T-cell (primary cell): ENCODE measurements at places on chromosomes 12 and 14. TPM values are rescaled to one million over a fixed set of nuclear protein-coding genes. Genes with fewer than 3 reads are reported as not detected.

- no peak for DNase-seq
These were observed 649 bp upstream of the GNPNAT1 start for GRCh38 chr14:52792097-52792415.

DNA sequence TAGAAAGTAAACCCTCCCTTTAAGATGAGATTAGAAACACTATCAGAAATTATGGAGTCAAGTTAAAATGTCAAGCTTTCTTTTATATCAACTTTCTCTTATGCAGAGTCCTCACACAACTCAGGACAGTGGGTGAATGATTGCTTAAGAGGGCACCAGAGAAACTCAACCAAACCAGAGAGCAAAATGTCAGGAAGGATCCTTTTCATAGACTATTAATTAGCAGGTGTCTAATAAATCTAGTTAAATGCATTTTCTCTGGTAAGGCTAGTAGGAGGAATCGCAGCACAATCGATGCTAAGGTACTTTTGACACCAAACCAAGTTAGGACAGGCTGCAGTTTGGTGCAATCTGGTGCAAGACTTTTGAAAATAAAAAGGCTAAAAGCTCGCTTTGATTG is 614.7 kb upstream of the FOXG1 start:
- no peak for DNase-seq

DNA sequence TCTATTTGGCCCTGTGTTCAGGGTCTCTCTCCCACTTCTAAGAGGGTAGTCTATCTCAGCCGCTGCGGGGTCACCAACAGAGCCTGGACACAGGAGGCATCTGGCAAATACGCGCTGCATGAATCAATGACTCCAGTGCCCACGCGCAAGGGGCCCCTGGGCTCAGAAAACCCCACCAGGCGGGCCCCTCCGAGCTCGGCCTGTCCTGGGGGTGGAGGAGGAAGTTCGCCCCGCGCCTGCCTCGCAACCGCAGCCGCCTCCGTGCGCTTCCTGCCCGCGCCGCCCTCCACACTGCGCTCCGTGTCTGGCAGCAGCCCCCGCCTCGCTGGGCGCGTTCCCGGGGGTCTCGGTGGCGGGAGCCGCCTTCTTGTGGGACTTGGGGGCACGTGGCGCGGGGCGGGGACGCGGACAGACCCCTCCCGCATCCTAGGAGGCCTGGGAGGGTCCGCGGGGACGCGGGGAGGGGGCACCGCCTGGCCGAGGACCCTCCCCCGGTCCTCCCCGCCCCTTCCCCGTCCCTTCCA is 811 bp upstream of the FBRSL1 start:
- DNase-seq = peak; percentile 40

The OR11H6 gene
- not detected for total RNA-seq

The CCDC85C gene
- total RNA-seq = 9.9 TPM

The FOXA1 gene
- total RNA-seq = 0.23 TPM

The NANOG gene
- total RNA-seq = not detected
